Transverse colon (tissue), 4 donors: ENCODE measurements at places on chromosomes 2 and 18. TPM values are rescaled to one million over a fixed set of nuclear protein-coding genes. Genes with fewer than 3 reads are reported as not detected.
A peak's percentile ranks its signal among the peaks of the same experiment; 100 is the strongest.

Gene GDF7
- total RNA-seq = 0.75 TPM

Gene FBLN7
- total RNA-seq = 1.2 TPM

Gene KCNG2
- 6.7 TPM for total RNA-seq

Gene UGT1A4
- total RNA-seq = 4.9 TPM

GRCh38 chr2:9303528-9304225, 97.1 kb downstream of the ASAP2 start:
- peaks cover 11% of the 10 kb centered on the region for H3K4me1 ChIP-seq
- no peaks in the 10 kb centered on the region for H3K27me3 ChIP-seq
- DNase-seq = no peak
- H3K36me3 ChIP-seq = no peaks in the 10 kb centered on the region
- no peak overlapping the region for H3K4me3 ChIP-seq

- peak; percentile 34 for DNase-seq
- no peak overlapping the region for H3K4me3 ChIP-seq
- no peaks in the 10 kb centered on the region for H3K27me3 ChIP-seq
- no peaks in the 10 kb centered on the region for H3K36me3 ChIP-seq
- H3K27ac ChIP-seq = no peak overlapping the region
Observed at GRCh38 chr2:25301453-25302352, 40.0 kb downstream of the DNMT3A start.

DNA sequence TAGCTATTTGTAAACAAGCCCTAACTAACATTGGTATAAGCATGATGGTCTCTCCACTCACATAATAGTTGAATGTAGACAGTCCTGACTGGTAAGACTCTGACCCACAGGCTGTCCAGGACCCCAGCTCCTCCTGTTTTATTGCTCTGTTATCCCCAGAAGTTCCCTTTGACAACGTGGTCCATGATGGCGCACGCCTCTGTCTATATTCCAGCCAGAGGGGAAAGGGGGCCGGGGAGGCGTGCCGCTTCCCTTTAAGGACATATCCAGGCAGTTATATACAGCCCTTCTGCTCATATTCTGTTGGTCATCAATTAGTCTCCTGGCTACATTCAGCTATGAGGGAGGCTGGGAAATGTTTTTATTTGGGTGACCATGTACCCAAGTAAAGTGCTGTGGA, 6.7 kb downstream of the DYSF start:
- no peak overlapping the region for H3K27ac ChIP-seq
- H3K4me1 ChIP-seq = peaks cover 6% of the 10 kb centered on the region
- H3K36me3 ChIP-seq = no peaks in the 10 kb centered on the region
- H3K27me3 ChIP-seq = peaks cover 21% of the 10 kb centered on the region
- no peak overlapping the region for H3K4me3 ChIP-seq
- DNase-seq = no peak

DNA sequence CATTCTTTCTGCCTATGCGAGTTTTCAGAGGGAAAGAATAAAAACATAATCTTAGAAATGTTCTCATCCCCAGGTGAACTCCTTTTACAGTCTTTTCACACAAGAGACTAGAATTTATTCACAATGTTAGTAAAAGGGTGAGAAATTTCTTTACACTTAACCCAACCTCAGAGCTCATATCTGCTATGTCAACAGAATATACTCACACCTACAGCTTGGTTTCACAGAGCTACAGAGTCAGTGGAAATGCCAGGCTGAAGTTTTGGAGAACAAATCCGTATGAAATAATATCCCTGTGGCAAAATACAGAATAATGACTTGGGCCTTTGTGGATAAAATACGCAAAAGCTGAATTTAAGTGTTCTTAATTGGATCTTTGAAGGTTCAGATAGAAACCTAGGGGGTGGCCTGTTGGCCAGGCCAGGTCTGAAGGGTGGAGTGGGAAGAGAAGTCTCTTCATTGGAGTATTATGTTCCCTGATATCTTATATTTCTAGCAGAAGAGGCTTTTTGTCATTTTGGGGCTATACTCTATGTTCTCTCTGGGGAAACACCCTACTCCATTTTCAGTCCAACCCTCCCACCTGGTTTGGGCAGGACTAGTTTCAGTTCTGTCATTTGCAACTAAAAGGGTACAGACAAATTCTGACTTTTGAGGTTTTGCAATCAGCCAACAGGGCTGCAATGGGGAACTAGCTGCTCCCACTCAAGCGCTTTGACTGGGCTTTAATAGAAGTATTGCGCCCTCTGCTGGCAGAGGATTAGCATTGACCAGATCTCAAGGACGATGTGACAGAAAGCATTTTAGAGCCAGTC, 25.7 kb downstream of the FBXO48 start:
- no peaks in the 10 kb centered on the region for H3K36me3 ChIP-seq
- no peaks in the 10 kb centered on the region for H3K27me3 ChIP-seq
- no peaks in the 10 kb centered on the region for H3K4me1 ChIP-seq
- no peak overlapping the region for H3K4me3 ChIP-seq
- H3K27ac ChIP-seq = peak overlapping the region; percentile 18
- DNase-seq = peak; percentile 86

GRCh38 chr2:238875471-238876231, 27.8 kb downstream of the TWIST2 start:
- no peak for DNase-seq
- H3K27ac ChIP-seq = peak overlapping the region; percentile 14
- no peak overlapping the region for H3K4me3 ChIP-seq
- peaks cover 3% of the 10 kb centered on the region for H3K4me1 ChIP-seq

DNA sequence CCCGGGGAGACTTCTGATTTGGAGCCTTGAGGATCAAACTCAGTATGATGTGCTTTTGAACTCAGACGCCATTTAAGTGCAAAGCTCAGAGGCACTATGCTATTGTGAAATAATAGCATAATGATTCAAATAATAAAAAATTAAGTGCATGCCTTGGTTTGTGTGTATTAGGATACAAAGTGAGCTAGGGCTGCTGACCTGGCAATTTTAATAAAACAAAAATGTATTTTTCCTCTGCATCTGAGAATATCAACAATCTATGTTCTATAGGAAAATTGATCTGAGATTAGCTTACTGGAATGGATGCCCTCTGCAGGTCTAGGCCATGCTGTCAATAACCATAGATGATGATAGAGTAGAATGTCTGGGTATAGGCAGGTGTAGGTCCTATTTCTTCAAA, 278.8 kb downstream of the DCDC2C start:
- H3K27me3 ChIP-seq = no peaks in the 10 kb centered on the region
- H3K27ac ChIP-seq = no peak overlapping the region
- H3K36me3 ChIP-seq = no peaks in the 10 kb centered on the region
- no peaks in the 10 kb centered on the region for H3K4me1 ChIP-seq

DNA sequence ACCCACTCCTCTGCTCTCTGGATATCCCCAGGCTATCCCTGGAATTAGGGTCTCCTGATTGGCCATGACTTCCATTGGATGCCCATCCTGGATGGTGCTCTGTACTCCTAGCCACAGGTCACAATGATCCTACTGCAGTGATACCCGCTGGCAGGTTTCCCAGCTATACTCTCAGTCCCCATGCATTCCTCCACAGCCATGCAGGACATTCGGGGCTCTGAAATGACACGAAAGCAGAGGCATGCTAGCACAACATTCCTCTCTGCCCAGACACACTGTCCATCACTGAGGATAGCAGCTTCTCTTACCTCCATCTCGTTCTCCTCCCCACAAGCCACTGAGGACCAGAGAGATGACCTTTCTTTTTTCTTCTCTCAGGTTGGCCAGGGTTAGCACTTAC, 51.7 kb upstream of the SPATS2L start:
- no peaks in the 10 kb centered on the region for H3K4me1 ChIP-seq
- H3K27ac ChIP-seq = no peak overlapping the region
- no peaks in the 10 kb centered on the region for H3K27me3 ChIP-seq
- H3K4me3 ChIP-seq = no peak overlapping the region
- no peak for DNase-seq
- H3K36me3 ChIP-seq = no peaks in the 10 kb centered on the region

DNA sequence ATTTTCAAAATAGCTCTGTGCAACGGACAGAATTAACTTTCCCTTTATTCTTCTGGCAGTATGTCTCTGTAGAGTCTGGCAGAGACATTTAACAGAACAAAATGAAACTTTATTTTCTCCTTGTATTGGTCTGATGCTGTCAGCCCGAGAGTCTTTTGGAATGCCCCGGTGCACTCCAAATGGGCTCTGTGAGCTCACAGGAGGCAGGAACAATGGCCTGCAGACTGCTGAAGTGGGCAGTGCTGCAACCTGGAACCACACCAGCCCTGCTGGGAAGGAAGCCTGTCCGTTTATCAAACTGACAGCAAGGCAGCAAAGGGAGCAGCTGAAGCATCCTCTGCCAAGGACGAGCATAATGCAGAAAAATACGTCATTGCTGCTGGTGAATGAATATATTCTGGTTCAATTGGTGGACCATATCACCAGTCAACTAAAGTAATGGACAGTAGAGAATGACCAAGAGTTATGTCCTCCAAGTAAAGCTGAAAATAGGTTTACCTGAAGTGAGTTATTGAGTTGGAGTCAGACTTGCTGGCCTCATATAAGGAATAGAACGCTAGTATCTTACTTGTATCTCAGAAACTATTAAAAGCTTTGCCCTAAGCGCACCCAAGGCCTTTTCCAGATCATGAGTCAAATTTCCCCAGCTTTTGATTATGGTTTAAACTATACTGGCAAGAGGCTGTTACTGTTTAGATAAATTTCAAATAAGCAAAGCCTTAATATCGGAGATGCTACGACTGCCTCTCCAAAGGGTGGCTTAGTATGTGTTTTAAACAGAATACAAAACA, 207.6 kb upstream of the TANK start:
- no peak overlapping the region for H3K4me3 ChIP-seq
- DNase-seq = peak; percentile 20
- H3K27ac ChIP-seq = peak overlapping the region; percentile 72
- H3K36me3 ChIP-seq = no peaks in the 10 kb centered on the region

- no peak overlapping the region for H3K4me3 ChIP-seq
- H3K4me1 ChIP-seq = peaks cover 11% of the 10 kb centered on the region
- DNase-seq = no peak
- H3K27ac ChIP-seq = no peak overlapping the region
- no peaks in the 10 kb centered on the region for H3K27me3 ChIP-seq
Observed at GRCh38 chr2:231029563-231029962, 7.8 kb upstream of the C2orf72 start.

DNA sequence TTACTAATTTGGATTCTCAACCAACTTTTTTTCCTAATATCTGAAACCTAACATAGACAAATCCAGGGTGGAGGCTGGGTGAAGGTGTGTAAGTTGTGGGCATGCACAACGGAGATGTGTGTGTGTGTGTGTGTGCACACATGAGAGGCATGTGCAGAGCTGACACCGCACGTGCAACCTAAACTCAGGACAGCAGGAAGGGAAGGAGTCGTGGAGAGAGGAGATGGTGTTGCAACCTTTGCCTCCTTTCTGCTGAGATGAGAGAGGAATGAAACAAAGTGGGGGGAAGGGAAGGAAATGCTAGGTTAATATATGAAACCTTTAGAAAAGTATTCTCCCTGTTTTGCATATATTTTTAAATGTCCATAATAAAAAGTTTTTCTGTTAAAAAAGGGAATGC, 64.7 kb downstream of the KCTD1 start:
- H3K4me1 ChIP-seq = peaks cover 4% of the 10 kb centered on the region
- H3K27me3 ChIP-seq = no peaks in the 10 kb centered on the region
- no peaks in the 10 kb centered on the region for H3K36me3 ChIP-seq
- DNase-seq = no peak
- no peak overlapping the region for H3K27ac ChIP-seq
- H3K4me3 ChIP-seq = no peak overlapping the region

- no peak for DNase-seq
- no peaks in the 10 kb centered on the region for H3K36me3 ChIP-seq
- H3K27me3 ChIP-seq = no peaks in the 10 kb centered on the region
- no peak overlapping the region for H3K27ac ChIP-seq
- no peak overlapping the region for H3K4me3 ChIP-seq
Observed at GRCh38 chr2:50584185-50584584, 447.7 kb downstream of the NRXN1 start.

DNA sequence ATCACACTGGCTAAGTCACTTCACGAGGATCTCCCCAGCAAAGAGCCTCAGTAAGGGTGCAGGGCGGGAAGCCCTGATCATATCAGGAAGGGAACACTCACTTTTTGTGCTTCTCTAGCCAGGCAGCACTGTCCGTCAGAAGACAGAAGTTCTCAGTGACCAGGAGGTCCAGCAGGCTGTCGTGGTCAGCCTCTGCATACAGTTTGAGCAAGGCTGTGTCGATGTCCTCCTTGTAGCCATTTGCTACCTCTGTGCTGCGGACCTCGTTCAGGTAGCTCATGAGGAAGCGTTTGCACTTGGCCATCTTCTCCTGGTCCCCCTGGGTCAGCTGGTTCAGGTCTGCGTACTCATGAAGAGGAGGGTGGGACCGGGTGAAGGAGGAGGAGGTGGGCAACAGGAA, 38.7 kb downstream of the GPR45 start:
- DNase-seq = no peak
- H3K4me3 ChIP-seq = no peak overlapping the region
- no peaks in the 10 kb centered on the region for H3K4me1 ChIP-seq

DNA sequence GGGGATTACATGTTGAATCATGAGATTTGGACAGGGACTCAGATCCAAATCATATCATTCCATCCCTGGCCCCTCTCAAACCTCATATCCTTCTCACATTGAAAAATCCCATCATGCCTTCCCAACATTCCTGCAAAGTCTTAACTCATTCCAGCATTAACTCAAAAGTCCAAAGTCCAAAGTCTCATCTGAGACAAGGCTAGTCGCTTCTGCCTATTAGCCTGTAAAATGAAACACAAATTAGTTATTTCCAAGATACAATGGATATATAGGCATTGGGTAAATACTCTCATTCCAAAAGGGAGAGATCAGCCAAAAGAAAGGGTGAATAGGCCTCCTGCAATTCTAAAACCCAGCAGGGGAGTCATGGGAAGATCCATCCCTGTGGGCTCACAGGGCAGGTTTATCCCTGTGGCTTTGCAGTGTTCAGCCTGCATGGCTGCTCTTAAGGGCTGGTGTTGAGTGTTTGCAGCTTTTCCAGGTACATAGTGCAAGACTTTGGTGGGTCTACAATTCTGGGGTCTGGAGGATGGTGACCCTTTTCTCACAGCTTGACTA, 21.2 kb upstream of the SLC14A1 start:
- H3K4me1 ChIP-seq = no peaks in the 10 kb centered on the region
- H3K27ac ChIP-seq = no peak overlapping the region
- H3K36me3 ChIP-seq = no peaks in the 10 kb centered on the region
- no peak for DNase-seq
- no peaks in the 10 kb centered on the region for H3K27me3 ChIP-seq
- H3K4me3 ChIP-seq = no peak overlapping the region

- H3K4me3 ChIP-seq = no peak overlapping the region
- H3K27me3 ChIP-seq = no peaks in the 10 kb centered on the region
- H3K27ac ChIP-seq = no peak overlapping the region
- H3K36me3 ChIP-seq = no peaks in the 10 kb centered on the region
Observed at GRCh38 chr2:226098861-226099745, 699.6 kb downstream of the NYAP2 start.
